ENCODE measurements at places on chromosomes 4 and X.

GRCh38 chrX:45150821-45151220 is 49.9 kb downstream of the DIPK2B start:
- no peak for DNase-seq

DNA sequence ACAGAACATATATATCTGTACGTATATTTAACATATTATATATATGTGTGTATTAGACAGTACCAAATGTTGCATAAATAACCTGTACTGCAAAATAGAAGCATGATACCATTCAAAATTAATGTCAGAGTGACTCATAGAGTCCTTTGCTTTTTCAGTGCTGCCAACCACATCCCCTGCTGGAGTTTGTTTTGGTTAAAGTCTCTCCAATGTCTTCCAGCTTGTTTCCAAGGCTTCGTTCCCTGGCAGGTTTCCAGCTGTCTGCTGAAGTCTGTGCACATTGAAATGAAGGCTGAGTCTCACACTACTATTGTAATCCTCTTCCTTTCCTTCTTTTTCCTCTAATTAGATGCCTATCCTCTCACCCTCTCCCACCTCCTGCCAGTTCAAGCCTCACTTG is 14.9 kb downstream of the NRK start:
- no peak for DNase-seq

DNA sequence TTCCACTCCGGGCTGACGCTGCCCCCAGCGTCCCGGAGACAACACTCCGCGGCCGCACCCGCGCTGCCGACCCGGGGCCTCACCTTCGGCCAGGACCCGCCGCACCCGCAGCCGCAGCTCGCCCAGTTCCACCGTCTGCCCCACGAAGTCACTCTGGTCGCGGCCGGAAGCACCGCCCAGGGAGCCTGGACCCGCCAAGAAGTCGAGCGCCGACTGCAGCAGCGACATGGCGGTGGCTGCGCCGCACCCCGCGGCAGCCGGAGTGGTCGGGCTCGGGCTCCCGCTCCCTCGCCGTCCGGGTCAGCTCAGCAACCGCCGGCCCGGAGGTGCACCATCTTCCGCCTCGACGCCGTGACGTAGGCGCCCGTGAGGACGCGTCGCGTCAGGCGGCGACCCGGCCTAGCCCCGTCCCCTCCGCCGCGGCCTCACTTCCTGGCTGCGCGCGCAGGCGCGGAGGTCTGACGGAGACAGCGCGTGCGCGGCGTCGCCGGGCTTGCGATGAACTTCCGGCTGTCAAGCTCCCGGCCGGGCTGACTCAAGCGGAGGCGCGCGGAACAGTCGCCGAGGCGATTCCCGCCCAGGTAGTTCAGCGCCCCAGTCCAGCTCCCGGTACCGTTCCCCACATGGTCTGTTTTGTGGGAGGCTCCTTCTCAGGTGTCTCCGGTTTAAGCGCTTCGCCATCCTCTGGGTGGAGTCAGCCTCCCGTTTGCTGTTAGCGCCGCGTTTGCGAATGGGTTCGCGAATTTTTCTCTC is at the start of the genes GAK and TMEM175:
TSS of gene GAK (minus strand) at position 357 of the 753 bp plus-strand sequence. CDS start at position 228, 129 bp downstream.
TSS of gene TMEM175 (plus strand) at position 501 of the 753 bp plus-strand sequence. CDS start 15,280 bp downstream, outside the sequence.
- DNase-seq = peak; percentile 90

DNA sequence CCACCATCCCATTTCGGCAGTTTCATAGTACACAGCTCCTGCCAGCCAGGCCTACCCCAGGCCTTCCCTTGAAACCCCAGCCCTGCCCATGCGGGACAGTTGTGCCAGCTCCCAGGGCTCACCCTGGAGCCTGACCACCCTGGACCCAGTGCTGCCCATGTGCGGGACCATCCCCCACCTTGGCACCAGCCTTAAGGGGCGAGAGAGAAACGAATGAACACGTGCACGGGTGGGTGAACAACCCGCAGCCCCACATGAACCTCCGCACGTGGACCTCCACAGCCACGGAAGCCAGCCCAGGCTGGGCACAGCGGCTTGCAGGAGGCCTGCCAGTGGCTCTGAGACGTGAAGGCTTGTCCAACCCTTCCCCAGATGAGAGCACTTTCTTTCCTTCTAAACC is 76.0 kb upstream of the MXD4 start:
- DNase-seq = no peak

- no peak for DNase-seq
Observed at GRCh38 chr4:147831551-147832171, 99.8 kb downstream of the ARHGAP10 start.

GRCh38 chr4:142550965-142551364 is 295.1 kb downstream of the INPP4B start:
- DNase-seq = no peak

DNA sequence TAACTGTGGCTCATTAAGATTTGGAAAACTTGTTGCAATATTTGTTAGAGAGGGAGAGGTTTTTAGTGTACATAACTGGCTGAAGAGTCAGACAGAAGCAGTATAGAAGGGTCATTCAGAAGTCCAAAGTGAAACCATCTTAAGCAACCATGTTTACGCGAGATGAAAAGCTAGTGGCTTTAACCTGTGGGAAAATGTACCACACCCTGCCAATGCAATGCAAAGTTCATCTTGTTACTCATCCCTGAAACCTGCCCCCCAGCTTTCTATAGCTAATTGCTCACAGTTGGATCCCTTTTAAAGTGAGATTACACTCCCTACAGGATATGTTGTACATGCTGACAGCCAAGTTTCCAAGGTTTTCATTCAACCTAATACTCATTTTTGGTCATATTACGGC is 96.7 kb upstream of the RAPGEF2 start:
- DNase-seq = peak; percentile 83

GRCh38 chrX:119638725-119639471 is 32.7 kb upstream of the NKRF start:
- DNase-seq = no peak

GRCh38 chr4:44916411-44916810 is 190.1 kb upstream of the GNPDA2 start:
- DNase-seq = no peak

- DNase-seq = no peak
Observed at GRCh38 chr4:25662306-25662705, 6.7 kb downstream of the SLC34A2 start.

DNA sequence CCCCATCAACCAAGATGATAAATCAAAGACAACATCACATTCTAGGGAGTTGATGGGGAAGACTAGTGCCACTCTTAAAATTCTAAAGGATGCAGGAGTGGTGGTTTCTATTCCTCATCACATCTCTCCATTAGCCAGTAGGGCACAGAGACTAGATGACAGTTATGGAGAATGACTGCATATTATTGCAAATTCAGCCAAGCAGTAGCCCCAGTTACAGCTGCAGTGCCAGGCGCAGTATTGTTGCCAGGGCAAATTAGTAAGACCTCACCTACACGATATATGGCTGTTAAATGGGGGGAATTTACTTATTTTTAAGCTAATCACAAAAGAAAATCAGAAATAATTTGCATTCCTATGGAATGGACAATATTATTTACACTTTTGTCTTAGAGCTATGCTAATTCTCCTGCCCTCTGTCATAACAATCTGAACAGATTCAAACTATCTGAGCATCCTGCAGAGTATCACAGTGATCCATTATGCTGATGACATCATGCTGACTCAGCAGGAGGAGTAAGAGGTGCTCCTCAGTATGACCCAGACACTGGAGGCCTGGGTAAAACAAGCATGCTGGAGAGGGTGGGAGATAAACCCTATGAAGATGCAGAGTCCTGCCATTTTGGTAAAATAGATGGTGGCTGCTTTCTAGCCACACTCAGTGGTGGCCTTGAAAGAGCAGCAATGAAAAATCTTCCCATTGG is 24.7 kb downstream of the ETNPPL start:
- no peak for DNase-seq

GRCh38 chr4:102601586-102602227 is 100.5 kb downstream of the NFKB1 start:
- no peak for DNase-seq

- no peak for DNase-seq
Observed at GRCh38 chrX:47063179-47063578, 15.1 kb upstream of the RGN start.

- DNase-seq = no peak
Observed at GRCh38 chr4:38138363-38138762, 178.2 kb downstream of the PTTG2 start.

DNA sequence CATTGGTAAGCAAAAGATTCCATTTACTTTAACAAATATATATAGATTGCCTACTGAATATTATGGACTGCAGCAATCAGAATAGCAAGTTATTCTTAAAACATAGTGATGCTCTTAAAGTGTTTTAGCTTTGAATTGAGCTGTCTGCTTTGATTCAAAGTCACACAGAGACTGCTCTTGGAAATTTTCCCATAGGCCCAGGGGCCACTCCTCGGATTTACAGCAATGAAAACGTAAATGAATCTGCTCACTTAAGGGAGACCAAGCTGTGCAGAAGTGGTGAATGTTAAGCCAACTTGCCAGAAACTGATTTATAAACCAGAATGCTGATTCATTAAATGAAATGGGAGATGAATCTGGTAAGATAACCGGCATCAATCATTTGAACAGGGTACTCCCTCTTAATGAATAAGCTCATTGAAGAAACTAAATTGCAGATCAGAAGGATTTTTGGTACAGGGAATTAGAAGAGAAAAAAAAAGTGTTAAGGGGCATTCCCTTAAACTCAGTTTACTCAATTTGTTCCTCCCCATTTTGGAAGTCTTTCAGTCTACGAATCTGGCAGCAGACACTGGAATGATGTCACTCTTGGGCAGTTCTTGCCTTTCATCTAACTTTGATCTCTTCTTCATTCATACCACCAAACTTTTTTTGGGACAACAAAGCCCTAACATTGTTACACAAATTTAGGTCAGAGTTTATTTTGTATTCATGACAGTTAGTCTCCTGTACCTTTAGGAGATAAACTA is 363.3 kb upstream of the MAGEB2 start:
- DNase-seq = no peak

DNA sequence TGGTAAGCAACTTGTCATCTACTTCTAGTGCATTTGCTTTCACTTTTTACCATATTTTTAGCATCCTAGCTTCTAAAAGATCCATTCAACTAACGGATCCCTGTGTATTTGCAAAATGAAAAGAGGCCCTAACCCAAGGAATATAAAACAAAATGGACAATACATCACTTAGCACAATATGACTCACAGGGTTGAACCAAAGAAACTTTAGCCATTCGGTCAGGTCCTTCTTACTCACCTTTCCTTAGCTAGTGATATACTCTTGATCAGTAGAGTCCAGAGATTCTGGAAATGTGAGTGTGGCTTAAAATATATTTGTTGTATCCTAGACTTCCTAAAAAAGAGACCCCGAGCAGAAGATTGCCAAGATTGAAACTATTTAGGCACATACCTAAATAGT is 19.5 kb downstream of the TMPRSS11E start:
- no peak for DNase-seq

DNA sequence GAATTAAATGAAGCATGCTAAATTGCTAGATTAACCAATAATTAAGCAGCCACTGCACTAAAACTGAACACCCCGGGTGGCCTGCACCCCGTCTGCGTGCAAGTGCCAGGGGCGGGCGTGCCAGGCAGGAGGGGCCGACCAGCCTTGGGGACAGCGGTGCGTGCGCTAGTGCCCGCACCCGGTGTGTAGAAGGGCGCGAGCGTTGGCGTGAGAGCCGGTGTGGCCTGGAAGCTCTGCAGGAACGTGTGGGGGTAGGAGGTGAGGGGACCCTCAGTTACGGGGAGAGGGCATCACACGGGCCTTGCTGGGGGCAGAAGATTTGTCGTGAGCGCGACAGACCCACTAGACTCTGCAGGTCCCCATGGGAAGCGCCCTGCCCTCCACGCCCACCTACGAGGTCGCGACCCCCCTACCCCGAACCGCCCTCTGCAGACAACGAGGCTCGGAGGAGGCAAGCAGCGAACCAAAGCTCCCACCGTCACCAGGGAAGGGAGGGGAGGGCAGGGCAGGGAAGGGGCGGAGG is 105.8 kb downstream of the FAM53A start:
- DNase-seq = no peak

DNA sequence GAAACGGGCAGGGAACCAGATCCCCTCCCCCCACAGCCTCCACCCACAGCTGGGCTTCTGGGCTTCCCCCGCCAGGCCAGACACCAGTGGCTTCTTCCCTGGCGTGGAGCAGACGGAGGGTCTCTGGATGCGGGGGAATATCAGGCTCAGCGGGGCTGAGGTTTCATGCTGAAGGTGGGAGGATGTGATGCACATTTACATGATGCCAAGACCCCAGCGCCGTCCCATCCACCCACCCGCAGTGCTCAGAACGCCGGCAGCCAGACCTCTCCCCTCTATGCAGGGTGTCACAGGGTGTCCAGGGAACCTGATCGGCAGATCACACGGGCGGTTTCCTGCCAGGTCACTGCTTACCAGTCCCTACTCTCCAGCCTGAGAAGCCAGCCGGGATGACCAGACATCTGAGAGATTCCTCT is 12.8 kb upstream of the TNIP2 start:
- DNase-seq = peak; percentile 8

DNA sequence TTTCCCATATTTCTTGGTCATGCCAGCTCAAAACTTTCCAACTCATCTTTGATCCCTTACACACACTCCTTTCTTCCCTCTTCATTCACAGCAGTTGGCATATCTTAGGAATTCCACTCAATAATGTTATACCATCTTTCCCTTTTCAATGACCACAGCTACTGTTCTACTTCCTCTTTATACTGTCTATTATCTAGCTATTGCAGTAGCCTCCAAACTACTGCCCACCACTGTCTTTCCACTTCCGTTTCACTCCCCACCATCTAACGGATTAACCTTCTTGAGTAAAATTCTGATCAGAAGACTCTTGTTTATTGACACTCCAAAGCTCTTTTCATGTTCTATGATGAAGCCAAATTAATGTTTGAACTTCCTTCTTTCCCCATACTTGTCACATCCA is 55.8 kb downstream of the ADAMTS3 start:
- no peak for DNase-seq

GRCh38 chr4:167964766-167965373 is 127.5 kb upstream of the ANXA10 start:
- no peak for DNase-seq

DNA sequence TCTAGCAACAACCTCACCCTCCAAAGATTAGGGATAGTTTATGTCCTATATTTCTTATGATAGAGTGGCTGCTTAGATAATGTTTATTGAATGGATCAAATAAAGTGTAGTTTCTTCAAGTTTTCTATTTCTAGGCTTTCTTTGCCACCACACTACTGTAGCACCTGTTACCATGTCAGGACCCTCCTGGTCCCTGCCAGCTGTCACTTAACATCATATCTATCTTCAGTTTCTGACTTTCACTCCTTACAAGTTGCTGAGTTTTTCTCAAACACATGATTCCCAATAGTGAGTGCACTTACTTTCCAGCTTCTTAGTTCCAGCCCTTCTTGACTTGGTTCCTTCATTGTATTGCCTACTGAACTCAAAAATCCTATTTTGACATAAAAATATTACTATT is 593.9 kb upstream of the PITX2 start:
- DNase-seq = no peak

GRCh38 chr4:5928274-5928673 is 35.4 kb upstream of the CRMP1 start:
- DNase-seq = peak; percentile 34

All from NCI-H146 (cell line).